ENCODE measurements at places on chromosomes 5 and 9.

- no peak for DNase-seq
Observed at GRCh38 chr5:159861086-159861485, 55.2 kb upstream of the ADRA1B start.

DNA sequence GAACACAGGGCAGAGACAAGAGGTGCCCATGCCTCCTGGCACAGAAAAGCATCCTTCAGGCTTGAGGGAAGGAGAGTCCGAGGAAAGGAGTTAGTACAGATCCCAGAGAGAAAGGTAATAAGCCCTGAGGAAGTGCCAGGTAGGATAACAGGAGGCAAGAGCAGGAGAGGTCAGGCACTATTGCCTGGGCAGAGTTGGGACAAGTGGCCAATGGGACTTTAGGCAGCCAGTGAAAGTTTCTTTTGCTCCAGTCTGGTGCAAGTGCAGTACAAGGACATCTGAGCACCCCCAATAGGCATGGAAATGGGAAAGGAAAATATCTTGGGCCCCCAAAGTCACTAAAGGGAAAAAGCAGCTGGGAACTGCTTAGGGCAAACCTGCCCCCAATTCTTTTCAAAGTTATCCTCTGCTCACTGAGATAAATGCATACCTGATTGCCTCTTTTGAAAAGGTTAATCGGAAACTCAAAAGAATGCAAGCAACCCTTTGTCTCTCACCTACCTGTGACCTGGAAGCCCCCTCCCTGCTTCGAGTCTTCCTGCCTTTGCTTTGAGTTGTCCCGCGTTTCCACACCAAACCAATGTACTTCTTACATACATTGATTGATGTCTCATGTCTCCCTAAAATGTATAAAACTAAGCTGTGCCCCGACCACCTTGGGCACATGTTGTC is 46.5 kb downstream of the ELOVL7 start:
- no peak for DNase-seq

DNA sequence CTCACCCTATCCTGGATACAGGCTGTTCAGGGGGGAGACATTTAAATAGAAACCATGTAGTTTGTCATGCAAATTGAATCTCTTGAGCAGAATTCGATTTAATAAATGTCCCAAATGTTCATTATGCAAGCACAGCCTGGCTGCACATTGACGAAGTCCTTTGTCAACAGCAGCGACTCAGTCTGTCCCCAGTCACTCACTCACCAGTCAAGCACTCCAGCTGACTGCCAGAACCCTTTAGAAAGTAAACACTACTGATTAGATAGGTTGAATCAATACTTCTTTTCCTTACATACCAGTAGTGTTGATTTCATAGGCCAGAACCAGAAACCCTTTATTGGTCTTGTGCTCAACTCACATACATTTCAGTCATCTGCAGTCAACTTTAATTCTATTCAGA is 27.5 kb downstream of the CDH6 start:
- no peak for DNase-seq

DNA sequence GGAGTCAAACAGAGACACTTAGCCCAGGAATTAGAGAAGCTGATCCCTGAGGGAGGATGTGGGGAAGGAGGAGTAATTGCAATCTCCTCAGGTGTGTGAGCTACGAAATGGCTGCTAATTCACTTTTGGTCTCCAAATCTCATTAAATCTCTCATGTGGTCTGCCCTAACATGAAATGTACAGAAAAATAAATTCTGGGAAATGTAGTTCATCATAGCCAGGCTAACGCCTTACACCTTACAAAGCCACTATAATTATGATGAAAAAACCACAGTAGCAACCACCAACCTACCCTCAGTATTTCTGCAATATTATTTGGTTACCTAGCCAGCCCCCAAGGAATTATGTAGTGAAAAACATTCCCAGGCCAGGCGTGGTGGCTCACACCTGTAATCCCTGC is 354.0 kb downstream of the TMEM167A start:
- no peak for DNase-seq

DNA sequence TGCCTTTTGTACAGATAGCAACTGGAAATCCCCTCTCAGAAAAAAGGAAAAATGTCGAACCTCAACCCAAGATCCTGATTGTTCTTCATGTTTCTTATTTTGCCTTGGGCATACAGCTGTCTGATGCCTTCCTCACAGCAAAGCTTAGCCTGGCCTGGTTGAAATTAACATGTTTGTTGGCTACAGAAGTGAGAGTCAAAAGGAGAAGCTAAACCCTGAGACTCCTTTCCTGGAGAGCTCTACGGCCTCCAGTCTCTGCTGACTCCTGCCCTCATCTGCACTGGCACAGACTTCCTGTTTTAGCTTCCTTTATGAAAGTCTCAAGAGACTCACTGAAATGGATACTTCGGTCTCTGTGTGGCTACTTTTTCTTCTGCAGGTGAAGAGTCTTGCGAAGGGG is 186.7 kb downstream of the PARP8 start:
- no peak for DNase-seq

GRCh38 chr9:127167560-127168326 is 45.3 kb upstream of the ANGPTL2 start:
- no peak for DNase-seq

All from AG08396 (cell line).